Stimulated activated CD4-positive, alpha-beta T cell treated with anti-CD3 and anti-CD28 coated beads, Interleukin-4, amount 100 ng/mL, for 48 hours (primary cell): ENCODE measurements at places on chromosomes 7 and 10.

DNA sequence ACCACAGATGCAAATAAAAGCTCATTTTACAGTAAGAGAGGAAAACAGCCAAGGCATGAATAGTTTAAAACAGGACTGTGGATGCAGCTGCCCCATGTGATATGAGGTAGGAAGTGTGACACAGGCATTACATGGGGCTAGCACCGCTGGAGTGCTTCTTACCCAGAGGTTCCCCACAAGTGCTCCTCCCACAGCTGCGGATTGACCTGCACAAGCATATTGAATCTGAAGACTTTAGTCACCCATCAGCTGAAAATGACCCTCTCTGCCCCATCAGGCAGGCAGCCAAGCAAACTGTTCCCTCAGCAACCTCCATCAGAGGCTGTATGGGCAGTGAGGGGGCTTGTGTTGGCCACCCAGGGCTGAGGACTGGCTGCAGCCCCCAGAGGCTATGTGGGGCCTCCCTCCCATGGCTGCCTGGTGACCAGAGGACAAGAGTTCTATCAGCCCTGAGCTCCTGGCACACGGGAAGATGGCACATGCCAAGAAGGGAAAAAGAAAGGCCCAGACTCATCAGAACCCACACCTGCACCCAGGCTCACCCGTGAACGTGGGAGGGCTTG is 98.7 kb downstream of the TCERG1L start:
- DNase-seq: no peak

DNA sequence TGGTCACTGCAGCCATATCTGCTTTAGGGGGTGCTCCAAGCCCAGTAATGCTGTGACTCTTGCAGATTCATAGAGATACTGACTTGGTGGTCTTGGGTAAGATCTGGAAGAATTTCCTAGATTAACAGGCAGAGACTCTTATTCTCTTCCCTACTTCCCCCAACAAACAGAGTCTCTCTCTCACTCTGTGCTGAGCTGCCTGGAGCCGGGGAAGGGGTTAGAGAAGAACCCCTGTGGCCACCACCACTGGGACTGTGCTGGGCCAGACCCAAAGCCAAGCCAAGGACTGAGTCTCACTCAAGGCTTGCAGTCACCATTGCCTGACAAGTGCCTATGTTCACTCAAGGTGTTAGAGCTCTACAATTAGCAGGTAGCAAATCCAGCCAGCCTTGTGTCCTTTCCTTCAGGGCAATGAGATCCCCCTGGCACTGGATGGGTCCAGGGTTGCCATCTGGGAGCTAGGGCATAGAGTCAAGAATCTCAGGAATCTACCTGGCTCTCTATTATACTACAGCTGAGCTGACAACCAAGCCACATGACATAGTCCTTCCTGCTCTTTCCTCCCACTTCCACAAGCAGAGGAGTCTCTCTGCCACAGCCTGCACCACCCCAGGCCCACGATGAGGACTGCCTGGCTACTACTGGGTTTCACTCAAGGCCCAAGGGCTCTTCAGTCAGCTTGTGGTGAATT is 41.4 kb upstream of the TECTB start:
- DNase-seq: no peak

DNA sequence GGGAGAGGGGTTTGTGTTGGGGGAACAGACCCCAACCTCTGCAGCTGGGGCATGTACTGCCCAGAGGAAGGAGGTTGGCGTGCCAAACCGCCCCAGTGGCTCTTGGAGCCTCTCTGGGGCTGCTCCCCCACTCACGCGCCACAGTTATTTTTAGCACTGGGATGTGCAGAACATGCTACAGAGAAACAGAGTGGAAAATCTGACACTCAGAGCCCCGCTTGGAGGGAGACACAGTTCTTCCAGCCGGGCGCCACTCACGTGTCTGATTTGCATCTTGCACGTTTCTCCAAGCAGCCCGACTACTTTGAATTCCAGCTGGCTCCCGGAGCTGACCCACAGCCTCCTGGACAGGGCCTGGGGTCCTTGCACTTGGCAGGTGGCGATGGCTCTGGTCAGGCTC is 182.0 kb downstream of the RPS24 start:
- DNase-seq: no peak

GRCh38 chr10:117096599-117097201 is 41.4 kb downstream of the VAX1 start:
- no peak for DNase-seq

- no peak for DNase-seq
Measured at GRCh38 chr7:47253650-47254080, 328.2 kb downstream of the TNS3 start.

- peak; percentile 61 for DNase-seq
Measured at GRCh38 chr10:70578371-70578947, 24.1 kb downstream of the PRF1 start.

GRCh38 chr7:132133501-132133900 is 442.8 kb downstream of the PLXNA4 start:
- no peak for DNase-seq

GRCh38 chr10:77110757-77111156 is 526.9 kb downstream of the KCNMA1 start:
- DNase-seq: no peak
